D341Med (cell line): ENCODE measurements at places on chromosomes 12 and 14.
A peak's percentile ranks its signal among the peaks of the same experiment; 100 is the strongest.

GRCh38 chr12:130499474-130499873, 161.8 kb downstream of the PIWIL1 start:
- no peak for DNase-seq

DNA sequence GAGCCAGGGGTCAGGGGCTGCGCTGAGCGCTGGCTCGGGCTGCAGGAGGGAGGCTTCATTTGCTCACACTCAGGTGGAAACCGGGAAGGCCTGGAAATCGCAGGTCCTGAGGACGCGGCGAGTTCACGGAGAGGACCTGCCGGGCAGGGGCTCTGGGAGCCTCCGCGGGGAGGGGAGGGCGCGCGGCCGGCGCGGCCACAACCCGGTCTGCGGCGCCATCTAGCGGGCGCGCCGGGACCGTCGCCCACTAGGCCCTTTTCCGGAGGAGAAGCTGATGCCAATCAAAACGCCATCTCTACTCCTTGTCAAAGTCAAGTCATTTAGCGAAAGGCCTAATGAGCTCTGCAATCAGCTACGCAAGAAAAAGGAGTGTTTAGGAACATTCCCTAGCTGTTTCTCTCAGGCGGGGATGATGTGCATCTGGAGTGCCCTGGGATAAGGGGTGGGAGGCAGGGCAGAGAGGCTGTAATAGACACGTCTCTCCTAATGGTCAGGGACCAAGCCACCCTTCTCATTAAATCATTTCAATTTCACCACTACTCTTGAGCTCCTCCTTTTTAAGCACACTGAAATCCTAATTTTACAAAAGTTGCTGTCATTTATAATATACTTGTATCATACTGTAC, 885.8 kb upstream of the TMEM132C start:
- peak; percentile 87 for DNase-seq

DNA sequence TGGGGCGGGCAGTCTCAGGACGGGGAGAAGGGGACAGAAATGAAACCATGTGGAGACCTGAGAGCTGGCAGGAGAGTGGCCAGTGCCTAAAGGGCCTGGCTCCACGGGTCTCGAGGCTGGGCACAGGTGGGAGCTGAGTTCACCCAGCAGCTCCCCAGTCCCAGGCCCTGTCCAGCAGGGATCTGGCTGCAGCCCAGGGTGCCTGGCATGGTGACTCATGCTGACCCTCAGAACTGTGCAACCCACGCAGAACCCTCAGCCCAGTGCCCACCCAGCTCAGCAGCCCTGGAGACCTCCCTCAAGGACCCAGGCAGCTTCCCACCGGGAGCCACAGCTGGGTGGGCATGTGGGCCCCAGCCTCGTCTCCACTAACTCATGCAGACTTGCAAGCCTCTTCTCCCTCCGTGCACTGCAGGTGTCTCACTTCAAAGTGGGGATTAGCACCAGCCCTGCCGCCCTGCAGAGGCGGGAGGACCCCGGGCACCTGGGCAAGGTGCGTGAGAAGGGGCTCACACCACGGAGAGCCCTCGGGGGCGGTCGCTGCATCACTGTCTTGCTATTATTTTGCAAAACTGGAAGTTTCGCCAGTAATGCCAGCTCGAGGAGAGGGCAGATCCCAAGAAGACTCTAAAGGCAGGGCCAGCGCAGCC, 46.3 kb downstream of the CCNK start:
- DNase-seq, result no peak

DNA sequence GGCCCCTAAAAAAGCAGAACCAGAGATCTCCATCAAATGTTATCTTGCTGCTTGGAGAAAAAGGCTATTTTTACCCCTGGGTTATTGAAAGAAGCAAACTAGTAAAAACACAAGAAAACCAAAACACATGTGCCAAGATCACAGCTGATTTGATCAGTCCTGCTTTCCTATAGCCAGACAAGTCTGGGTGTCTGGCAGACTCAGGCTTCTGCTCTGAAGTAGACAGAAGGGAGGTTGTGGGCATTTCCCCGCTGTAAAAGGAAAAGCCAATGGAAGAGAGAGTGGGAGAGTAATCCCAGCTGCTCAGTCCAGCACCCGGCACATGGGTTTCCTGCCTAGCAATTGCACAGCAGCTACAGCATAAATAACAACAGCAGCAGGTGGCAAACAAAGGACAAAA, 177.9 kb downstream of the PHLDA1 start:
- no peak for DNase-seq

- peak; percentile 43 for DNase-seq
Measured at GRCh38 chr12:93002293-93003054, 73.4 kb upstream of the EEA1 start.

DNA sequence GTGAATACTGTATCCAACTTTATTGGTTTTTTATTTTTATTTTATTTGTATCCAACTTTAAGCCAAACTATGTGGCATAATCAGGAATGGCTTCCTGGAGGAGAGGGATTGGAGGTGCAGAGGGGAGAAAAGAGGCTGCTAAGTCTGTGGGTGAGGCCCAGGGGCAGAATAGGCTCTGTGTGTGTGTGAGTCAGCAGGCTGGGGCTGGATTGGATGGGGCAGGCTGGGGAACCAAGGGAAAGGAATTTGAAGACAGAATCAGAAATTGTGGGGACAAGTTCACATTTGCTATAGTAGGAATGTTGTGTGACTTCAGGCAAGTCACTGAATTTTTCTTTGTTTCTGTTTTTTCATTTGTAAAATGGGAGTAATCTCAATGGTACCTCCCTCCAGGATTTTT, 12.8 kb upstream of the RILPL1 start:
- no peak for DNase-seq

- DNase-seq, result no peak
Measured at GRCh38 chr14:32197919-32198318, 3.9 kb upstream of the RNU6-7 start.

DNA sequence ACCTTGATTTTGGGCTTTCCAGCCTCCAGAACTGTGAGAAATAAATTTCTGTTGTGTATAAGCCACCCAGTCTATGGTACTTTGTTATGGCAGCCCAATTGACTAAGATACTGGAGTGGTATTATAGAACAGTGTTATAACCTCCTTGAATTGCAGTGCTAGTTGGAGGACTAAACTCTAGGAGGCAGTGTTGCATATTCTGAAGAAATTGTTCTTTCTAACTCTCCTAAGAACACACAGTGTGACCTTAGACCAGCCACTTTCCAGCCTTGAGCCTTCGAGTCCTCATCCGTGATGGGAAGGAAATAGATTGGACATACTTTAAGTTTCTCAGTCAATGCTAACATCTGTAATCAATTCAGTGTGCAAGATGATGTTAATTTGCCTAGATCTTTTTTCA, 22.4 kb upstream of the LRRC10 start:
- DNase-seq, result no peak

GRCh38 chr14:91511043-91511383, 903 bp upstream of the PPP4R3A start:
- DNase-seq, result peak; percentile 45

DNA sequence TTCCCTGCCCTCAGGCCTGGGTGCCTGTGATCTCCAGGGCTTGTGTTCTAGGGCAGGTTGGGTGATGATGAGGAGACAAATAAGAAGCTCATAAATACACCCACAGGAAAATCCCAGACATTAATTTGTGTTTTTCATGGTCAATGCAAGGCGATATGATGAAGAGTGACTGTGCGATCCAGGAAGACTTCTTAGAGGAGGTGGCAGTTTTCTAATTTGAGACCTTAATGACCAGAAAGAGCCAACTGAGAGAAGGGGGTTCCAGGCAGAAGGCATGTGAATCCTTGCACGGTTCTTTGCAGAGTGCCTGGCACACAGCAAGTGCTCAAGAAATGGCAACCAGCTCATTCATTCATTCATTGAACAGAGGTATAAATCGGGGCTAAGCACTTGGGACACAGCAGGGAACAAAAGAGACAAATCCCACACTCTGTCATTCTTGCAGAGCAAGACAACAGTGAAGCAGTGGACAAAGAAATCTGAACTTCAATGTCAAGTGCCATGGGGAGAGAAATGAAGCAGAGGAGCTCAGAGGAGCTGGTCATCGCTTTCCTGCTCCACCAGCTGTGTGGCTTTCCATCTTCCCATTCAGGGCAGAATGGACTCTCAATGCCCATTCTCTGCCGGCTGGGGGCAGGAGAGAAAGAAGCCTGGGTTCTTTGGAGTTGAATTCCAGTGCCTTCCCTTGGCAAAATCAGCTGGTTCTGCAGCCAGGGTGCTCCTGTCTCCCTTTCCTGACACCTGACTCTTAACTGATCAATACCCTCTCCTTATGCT, 128.3 kb downstream of the AACS start:
- DNase-seq, result no peak

DNA sequence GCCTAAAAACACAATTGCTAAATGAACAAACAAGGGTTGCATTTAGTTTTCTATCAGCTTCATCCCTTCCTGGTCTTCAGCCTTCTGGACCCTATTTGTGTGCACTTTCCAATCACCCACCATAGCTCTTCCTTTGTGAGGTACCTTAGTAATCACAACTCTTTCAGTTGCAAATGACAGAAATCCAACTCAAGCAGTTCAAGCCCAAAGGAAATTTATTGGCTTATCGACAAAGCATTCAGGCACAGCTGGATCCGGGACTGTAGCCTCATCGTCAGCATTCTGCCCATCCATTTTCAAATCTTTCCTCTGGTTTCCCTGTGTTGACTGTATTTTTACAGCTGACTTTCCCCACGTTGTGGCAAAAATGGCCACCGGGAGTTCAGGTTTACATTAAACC, 148.6 kb upstream of the VASH1 start:
- DNase-seq, result no peak

- DNase-seq, result no peak
Measured at GRCh38 chr14:84482256-84483071, 1047.5 kb upstream of the FLRT2 start.

GRCh38 chr12:130461839-130462557, 124.3 kb downstream of the PIWIL1 start:
- DNase-seq, result no peak

DNA sequence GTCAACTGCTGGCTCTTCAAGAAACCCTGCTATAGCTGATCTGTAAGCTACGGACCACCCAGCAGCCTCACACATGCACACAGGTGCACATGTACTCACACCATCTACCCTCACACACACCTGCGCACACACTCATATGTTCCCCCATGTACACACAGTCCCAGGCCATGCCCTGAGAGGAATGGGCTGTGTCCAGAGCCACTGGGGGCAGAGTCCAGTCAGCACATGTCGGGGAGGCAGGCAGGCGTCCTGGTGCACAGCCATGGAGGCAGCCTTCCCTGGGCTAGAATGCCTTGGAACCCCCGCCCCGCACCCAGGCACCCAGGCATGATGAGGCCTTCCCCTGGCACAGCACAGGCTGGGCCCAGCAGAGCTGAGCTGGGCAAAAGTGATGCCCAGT, 58.3 kb upstream of the DLK1 start:
- DNase-seq, result no peak

GRCh38 chr14:60968099-60968498, 12.8 kb downstream of the TRMT5 start:
- DNase-seq, result no peak

GRCh38 chr12:132033627-132034026, 83.9 kb downstream of the EP400 start:
- DNase-seq, result no peak

DNA sequence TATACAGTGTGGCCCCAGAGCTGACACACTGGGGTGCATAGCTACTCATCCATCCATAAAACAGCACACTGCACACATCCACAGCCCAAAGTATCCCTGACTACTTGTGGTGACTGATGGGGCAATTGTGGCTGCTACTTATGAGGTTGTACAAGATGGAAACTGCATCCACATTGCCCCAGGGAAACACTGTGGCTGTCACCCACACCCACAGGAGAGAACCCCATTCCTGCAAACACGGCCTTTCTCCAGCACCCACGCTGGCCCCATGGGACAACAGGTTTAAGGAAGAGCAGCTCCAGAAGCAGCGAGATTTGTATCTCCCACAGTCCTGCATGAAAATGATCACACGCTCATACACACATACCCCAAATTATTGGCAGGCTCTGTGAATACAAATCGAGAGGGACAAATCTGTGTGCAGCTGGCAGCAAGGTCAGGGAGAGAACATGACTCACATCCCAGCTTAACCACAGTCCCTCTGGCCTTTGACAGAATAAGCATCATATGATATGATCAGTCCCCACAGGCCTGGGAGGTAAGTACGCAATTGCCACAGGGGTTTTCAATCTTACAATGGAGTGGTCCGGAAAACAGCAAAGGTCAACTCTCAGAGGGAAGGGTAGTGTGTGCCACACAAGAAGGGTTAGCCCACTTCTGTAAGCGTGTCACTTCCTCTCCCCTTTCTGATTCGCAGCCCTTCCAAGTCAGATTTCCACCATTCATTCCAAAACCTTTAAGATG, 61.9 kb downstream of the ESR2 start:
- no peak for DNase-seq

GRCh38 chr12:117038023-117038680, 61.1 kb downstream of the TESC start:
- peak; percentile 8 for DNase-seq

DNA sequence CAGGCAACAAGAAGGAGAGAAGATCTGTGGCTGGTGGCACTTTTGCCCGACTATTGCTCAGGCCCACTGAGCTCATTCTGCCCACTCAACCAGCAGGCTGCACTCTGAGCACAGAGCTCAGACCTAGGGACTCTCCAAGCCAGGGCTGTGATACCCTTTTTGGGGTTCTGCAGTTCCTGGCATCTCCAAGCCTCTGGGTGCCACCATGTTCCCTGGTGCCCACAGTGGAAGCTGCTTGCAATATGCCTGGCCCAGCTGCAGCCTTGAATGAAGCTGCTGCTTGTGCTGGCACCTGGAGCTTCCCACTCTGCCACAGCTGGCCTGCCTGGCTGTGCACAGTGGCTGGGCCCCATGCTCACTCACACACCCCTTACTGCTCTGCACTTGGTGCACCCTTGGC, 236.1 kb downstream of the ADGRD1 start:
- no peak for DNase-seq

GRCh38 chr14:101823511-101824120, 62.1 kb downstream of the PPP2R5C start:
- no peak for DNase-seq

- DNase-seq, result no peak
Measured at GRCh38 chr14:64209444-64210131, 84.6 kb downstream of the ESR2 start.

GRCh38 chr14:106556665-106557289, 1030.4 kb downstream of the TMEM121 start:
- DNase-seq, result peak; percentile 43

- no peak for DNase-seq
Measured at GRCh38 chr12:46609273-46609623, 216.5 kb downstream of the SLC38A4 start.

- no peak for DNase-seq
Measured at GRCh38 chr12:72610854-72611358, 338.7 kb downstream of the TRHDE start.

GRCh38 chr14:65193916-65194590, 91.7 kb upstream of the MAX start:
- DNase-seq, result peak; percentile 3

GRCh38 chr12:24307716-24308335, 358.4 kb upstream of the SOX5 start:
- no peak for DNase-seq
